Left kidney (tissue), 8 donors: ENCODE measurements at places on chromosomes 12 and 14. TPM values are rescaled to one million over a fixed set of nuclear protein-coding genes. Genes with fewer than 3 reads are reported as not detected.

GRCh38 chr14:64849940-64850339 lies 29.8 kb downstream of the SPTB start:
- no peak for DNase-seq

- peak; percentile 58 for DNase-seq
Measured at GRCh38 chr12:69570545-69571399, 14.5 kb upstream of the CCT2 start.

SMAGP gene
- polyA plus RNA-seq = 21.7 TPM

DNA sequence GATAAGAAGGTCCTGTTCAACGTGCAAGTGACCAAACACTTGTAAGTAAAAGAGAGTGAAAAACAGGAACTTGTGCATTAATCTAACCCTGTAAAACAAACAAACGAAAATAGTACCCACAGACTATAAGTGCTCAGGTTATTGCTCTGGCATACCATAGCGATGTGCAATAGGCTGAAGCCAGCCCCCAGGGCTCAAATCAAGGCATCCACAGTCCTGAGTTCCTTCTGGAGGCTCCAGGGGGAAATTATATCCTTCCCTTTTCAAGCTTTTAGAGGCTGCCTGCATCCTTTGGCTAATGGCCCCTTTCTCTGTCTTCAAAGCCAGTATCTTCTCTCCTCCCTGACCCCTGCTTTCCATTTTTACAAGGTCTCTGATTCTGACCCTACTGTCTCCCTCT lies 8.1 kb upstream of the CMAS start:
- no peak for DNase-seq

DNA sequence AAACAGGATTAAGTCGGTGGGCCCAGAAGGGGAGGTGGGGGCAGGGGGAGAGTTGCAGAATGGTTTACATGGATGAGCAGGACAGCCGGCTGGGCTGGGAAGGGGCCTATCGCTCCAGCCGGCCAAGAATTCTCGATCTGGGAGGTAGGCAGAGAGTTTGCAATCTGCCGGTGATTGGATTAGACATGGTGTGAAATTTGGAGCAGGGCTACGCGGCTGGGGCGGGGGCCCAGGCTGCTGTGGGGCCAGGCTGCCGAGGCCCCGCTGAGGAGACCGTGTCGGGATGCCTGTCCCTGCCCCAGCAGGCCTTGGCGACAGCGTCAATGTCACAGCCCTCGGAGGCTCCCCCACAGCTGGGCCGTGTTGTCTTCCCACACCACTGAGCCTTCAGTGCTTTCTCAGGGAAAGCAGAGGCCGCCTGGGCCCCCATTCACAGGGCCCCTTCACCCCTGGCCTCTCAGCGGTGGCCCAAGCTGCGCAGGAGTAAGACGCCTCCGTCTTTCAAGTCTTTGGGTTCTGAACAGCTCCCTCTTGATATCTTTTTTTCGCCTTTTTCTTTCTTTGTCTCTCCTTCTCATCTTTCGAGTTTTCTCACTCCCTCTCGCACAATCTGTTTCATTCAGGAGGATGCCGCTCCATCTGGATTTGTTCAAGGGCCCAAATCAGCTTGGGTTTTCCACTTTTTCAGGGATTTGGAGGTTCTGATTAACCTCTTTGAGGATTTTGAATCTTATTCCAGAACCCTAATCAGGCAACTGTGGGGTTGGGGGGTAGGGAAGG lies 117.5 kb upstream of the PARP11 start:
- no peak for DNase-seq

DNA sequence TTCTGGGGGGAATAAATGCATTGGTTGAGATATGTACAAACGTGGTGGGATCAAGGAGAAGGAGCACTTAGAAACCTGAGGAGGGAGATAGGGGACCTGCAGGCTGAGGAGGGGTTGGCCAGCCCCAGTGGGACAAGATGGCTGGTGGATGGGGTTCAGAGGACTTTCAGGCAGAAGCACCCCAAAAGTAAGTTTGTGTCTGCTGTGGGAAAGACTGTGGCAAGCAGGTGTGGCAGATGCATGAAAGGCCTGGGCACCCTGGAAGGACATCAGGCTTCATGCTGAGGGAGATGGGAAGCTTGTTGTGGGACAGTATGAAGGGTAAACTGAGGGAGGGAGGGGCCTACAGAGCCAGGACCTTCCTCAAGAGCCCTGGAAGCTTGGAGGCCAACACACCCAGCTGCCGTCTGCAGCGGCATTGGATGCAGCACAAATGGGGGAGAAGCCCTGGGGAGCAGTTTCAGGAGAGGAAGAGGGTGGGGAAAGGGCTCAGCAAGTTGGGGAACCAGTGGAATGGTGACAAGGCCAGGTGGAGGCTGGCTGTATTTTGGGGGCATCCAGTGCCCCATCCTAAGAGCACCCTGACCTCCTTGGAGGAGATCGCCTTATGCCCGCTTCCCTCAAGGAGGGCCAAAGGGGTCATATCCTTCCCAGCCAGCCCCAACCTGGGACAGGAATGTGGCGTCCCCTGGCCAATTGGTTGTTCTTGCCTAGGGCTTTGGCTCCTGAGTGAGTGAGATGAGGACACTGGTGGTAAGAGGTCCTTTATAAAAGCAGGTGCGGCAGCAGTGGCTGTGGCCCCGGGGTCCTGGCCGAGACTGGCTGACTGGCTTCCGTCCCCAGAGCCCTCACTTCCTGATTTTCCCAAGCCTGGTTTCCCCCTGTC lies 20.7 kb downstream of the NFKBIA start:
- DNase-seq = no peak

GRCh38 chr14:72605096-72605920 lies 288.6 kb downstream of the DPF3 start:
- DNase-seq = no peak

- no peak for DNase-seq
Measured at GRCh38 chr14:102902086-102902485, 20.4 kb upstream of the AMN start.
